ENCODE measurements at places on chromosomes 12 and 14.

DNA sequence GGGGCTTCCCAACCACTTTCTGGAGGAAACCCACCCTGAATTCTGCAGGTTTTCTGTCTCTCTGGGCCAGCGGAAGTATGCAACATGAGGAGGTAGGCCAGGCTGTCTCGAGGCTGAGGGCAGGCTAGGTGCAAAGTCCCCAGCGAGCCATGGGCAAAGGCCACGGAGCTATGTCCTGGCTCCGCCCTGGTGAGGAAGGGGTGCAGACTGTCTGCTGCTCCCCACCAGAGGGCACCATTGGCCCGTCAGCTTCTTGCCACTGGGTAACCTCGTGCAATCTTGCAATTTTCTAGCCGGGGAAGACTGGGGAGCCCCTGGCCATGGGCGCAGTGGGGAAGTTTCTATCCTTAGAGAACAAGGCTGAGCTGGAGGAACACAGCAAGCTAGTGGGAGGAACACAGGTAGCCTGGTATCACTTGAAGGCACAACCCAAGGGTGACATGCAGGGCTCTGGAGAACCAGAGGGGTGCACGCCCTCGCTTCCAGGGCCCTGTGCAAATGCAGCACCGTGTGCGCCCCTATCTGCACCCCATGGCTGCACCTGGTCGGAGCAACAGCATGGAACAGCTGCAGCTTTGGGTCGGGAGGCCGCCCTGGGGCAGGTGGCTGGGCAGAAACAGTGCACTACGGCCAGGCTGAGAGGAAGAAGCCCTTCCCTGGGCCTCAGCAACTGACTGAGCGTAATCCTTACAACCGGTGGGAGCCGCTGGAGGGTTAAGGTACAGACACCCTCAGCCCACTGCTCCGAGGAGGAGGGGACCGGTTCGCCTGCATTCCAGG lies 27.6 kb upstream of the RPLP0 start:
- DNase-seq = peak; percentile 75

DNA sequence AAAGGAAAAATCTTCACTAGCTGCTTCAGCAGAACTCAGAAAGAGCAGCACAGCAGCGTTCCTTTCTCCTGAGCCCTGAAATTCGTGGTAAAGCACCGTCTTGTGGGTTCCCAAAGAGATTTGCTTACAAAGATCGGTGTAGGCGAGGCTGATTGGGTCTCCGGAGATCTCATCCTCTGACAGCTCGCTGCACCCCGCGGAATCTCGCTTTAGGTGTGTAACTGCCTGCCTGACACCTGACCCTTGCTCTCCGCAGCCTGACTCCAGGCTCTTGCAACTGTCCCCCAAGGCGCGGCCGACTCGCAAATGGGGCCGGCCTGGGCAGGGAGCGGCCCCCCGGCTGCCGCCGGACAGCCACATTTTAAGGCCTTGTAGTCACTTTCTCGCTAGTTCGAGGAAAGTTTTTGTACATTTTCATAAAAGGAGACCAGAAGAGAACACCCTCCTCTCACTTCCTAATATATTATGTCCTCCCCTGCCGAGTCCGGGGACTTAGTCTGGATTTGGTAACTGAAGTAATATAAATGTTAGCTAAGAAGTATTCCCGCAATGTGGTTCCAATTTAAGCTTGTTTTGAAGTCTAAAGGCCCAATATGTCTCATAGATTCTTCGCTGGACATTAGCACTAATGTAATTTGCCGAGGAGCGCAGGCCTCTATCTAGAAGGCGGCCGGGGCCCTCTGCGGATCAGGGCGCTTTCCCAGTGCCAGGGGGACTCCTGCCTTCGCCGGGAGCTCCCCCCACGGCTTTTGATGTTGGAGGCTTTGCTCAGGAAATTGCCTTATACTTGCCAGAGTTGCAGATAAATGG lies 177.3 kb upstream of the CDKN3 start:
- DNase-seq = no peak

DNA sequence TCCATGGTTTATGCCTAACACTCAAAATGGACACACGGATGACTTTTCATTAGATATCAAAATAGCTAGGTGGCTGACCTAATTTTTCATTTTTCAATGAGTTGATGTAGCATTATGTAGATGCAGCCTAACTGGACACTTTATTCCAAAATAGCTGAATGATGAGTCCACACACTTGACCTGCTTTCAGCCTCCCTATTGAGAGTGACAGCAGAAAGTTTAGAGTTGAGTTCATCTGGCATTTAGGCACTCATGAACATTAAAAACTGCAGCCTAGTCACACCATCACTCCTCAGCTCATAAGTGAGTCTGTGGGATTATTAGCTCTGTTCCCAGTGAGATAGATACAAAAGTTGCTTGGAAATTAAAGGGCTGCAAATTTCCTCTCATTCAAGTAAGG lies 307.3 kb upstream of the PRKD1 start:
- DNase-seq = no peak

- DNase-seq = no peak
Observed at GRCh38 chr14:21894003-21894897, 220.6 kb upstream of the OR4E1 start.

DNA sequence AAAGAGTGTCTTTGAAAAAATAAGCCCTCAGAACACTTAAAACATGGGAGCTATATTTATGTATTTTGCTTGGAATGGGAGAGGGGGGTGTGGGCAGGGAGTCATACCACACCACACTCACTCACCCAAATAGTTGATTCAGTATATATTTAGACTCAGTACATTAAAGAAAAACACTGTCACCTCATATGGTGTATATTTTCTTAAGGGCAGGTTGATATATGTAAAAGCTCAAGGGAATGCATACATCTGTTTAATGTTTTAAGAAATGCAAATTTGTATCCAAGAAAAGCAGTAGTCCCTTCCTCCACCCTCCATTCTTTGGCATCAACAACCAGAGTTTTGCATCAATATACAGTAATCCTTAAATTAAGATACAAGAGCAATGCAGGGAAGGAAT lies 1.4 kb downstream of the NFYB start:
- DNase-seq = no peak

DNA sequence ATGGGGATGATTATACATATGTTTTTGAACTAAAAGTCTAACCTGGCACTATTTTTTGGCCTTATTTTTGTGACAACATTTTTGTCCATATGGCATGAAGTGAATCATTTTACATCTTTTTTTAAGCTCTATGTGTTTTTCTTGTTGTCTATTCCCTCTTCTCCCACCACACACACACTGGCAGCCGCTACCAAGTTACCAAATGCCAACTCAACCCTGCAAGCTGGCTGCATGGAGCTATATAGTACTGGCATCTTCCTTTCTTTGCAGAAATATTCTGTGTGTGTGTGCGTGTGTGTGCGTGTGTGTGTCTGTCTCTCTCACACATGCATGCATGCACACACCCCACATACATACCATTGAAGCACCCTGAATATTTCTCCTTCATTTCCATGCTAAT lies 278.9 kb upstream of the SOX5 start:
- no peak for DNase-seq

- DNase-seq = no peak
Observed at GRCh38 chr14:88016768-88017167, 11.8 kb downstream of the GPR65 start.

DNA sequence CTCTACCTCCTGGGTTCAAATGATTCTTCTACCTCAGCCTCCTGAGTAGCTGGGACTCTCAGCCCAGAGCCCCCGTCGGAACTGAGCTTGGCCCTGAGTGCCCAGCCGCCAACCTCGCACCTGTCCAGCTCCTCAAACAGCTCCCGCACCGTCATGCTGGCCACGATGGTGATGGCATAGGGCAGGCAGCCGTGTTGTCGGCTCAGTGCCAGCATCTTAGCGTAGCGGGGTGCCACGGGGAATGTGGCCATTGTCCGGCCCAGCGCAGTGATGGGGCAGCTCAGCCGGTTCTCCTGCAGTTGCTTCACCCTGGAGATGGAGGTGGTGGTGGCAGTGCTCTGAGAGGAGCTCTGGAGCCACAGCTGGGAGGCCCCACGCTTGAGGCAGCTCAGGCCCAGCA lies 32.4 kb downstream of the DHX37 start:
- DNase-seq = no peak

GRCh38 chr12:85036234-85036707 lies at the start of the genes LRRIQ1 and TSPAN19:
Gene LRRIQ1 (plus strand): TSS chr12:85036351. CDS start chr12:85038177, 1,826 bp downstream.
Gene TSPAN19 (minus strand): TSS chr12:85036277. CDS start chr12:85029946, 6,331 bp downstream.
- peak; percentile 91 for DNase-seq

DNA sequence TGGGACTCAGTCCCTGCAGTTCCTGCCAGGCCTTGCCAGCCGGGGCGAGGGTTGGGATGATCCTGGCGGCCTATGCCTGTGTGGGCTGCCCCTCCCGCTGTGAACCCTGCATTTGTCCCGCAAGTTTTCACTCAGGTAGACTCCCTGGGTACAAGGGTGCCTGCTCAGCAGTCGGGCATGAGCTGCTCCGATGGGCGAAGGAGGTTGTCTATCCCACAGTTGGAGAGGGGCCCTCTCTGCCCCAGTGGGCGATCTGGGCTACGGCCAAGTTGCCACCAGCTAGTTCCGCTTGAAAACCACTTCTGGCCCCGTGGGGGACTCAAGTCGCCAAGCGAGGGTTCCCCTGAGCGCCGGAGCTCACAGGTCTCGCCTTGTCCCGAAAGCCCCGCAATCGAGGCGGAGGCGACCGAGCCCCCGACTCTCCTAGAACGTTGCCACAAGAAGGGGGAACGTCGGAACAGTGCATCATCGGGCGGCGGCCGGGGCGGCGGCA lies 365 bp upstream of the TPI1 start:
- no peak for DNase-seq

All from HAP-1 (cell line).